WTC11 (cell line): ENCODE measurements at places on chromosomes 1 and 21.

- no peak for DNase-seq
Measured at GRCh38 chr21:41164981-41165655, 2.8 kb upstream of the BACE2 start.

DNA sequence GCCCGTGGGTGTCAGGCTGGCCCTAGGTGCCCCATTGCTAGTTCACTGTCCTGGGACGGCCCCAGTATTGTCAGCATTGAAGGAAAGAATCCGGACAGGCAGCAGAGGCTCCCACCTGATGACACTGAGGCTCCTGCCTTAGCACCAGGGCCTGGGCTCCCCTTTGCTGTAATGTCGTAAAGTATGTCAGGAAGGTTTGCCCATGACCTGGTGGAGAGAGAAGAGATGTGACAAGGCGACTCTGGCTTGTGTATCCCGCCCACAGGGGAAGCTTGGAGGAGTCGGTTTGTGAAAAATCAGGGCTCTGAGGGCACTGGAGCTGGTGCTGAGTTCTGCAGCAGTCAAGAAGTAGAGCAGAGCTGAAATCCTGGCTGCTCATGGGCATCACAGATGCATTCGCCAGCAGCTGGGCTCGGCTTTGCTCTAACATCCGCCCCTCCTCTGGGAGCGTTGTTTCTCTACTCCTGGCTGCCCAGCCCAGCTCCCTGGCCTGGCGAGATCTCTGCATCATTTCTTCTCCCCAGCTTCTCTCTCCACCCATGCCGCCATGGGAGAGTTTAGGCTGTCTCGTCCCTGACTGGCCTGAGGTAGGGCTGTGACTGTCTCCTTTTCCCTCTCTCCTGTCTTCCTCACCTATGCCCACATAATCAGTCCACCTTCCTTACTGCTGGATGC is 74.1 kb downstream of the ADARB1 start:
- no peak for DNase-seq

GRCh38 chr1:15160626-15161025 is 7.1 kb downstream of the TMEM51 start:
- DNase-seq: no peak

GRCh38 chr1:226638608-226639007 is 90.0 kb downstream of the STUM start:
- DNase-seq: no peak

DNA sequence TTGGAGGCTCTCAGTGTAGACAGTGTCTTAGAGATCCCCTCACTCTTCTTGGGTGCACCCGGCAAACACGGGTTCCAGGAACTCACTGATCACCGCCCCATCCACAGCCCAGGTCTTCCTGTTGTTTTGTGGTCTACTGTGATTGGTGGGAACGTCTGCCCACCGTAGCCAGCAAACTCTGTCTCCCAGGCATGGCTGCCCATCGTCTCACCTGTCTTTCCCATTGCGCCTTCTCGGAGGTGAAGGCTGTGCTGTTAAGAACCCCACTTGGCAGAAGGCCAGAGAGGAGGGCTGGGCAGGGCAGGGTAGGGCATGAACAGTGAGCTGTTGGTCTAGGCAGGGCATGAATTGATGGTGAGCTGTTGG is 14.1 kb upstream of the KCNA2 start:
- no peak for DNase-seq
